HuH-7.5 (cell line): ENCODE measurements at places on chromosomes 6 and 20.

GRCh38 chr6:118253741-118254140 is 294.4 kb upstream of the PLN start:
- no peak for DNase-seq

GRCh38 chr6:112254921-112255320 is 554 bp upstream of the LAMA4 start:
- no peak for DNase-seq

DNA sequence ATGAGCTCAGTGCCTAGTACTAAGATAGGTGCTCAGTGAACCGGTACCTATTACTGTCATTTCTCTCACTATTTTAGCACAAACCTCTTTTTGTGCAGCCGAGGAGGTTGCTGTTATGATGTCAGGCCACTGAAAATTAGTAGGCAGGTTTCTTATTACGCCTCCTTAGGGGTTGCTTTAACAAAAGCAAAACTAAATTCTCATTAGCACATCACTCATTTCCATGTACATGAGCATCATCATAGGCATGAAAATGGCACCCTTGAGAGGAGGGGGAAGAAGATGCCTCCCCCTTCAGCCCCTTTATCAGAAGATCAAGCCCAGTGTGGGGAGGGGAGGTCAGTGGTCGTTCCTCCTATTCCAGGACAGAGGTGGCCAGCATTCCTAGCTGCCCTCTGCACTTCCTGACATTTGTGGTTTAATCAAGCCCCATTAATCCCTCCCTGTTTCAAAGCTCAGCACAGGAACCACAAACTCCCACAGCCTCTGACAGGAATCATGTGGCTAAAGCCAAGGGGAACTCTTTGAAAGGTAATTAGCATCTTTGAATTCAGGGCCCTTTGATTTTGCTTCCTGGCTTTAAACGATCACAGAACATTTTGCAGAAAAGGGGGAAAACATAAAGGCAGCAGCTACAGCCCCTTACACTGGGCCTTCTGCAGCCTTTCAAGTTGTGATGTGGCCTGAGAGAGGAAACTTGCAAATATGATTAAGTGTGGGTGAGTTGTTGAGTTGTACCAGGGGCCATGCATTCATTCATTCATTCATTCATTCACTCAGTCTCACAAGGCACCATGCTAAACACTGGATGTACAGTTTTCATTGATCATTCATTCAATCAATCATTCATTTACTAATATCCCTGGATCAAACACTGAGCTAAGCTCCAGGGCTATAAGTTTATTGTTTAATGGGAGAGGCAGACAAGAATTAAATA is 31.9 kb upstream of the PSMF1 start:
- DNase-seq = no peak

GRCh38 chr6:133549371-133549801 is 308.2 kb downstream of the EYA4 start:
- no peak for DNase-seq

DNA sequence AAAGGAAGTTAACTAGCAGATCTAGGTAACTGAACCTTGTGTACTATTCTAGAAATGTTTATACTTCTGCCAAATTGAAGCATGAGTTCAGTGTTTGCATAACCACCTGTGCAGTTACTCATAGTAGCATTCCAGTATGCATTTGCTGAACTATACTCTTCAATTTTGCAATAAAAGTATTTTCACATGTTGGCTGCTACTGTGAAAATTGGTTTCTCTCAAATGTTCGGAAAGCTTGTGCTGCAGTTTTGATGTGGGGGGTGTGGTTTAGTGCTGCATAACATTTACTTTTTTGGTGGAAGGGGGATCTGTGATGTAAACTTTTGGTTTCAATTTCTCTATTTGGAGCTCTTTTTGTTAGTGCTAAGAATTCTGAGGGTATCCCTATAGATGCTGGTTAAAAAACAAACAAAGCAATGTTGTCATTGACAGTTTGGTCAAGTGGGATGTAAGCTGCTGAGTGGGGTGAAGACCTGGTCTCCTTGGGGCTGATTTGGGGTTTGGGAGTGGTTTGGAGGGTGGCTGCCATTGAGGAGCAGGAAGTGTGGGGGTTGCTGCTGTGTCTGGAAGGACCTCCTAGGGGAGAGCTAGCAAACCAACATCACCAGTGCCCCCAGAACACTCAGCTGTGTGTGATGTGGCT is 87.8 kb downstream of the CARMIL1 start:
- no peak for DNase-seq

DNA sequence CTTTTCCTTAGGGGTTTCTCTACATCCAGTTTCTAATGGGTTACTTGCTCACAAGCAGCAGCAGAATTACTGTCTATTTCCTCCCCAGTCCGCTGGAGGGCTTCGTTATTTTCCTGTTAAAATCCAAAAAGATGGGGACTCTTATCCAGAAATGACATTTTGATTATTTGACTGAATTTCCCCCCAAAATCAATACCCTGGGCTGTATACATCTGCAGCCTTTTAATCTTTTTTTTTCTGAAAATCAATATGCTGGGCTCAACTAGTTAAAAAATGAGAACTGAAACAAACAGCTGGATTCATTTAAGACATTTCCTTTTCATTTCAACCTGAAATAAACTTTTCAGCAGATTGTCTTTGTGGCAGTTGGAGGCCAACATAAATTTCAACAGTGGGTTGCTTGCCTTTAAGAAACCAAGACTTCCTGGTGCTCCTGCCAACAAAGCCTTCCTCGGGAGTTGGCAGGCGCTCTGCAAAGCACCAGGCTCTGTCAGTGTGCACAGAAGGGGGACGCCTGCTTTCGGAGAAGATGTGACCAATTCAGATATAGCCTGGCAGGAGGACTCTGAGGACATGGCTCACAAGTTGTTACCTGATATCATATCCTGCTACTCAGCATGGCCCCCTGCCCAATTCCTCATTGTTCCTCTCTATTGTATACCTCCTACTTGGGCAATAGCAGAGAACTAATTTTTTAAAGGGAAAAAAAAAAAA is 204.7 kb upstream of the ARG1 start:
- DNase-seq = no peak

DNA sequence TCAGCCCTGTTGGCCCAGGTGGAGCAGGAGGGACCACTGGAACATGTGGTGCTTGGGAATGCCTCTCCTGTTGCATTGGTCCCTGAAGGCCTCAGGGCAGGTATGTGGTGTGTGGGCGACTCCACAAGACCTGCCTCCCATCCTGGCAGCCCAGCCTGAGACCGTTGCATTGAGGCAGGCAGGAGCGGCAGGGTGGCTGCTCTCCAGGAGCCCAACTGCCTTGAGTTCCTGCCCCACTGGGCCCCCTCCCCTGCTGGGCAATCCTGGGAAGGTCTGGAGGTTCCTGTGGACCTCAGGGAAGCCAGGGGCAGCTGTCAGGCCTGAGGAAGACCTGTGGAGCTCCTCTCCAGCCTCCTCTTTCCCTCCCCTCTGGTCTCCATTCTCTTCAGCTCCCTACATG is 19.8 kb downstream of the MAVS start:
- no peak for DNase-seq

DNA sequence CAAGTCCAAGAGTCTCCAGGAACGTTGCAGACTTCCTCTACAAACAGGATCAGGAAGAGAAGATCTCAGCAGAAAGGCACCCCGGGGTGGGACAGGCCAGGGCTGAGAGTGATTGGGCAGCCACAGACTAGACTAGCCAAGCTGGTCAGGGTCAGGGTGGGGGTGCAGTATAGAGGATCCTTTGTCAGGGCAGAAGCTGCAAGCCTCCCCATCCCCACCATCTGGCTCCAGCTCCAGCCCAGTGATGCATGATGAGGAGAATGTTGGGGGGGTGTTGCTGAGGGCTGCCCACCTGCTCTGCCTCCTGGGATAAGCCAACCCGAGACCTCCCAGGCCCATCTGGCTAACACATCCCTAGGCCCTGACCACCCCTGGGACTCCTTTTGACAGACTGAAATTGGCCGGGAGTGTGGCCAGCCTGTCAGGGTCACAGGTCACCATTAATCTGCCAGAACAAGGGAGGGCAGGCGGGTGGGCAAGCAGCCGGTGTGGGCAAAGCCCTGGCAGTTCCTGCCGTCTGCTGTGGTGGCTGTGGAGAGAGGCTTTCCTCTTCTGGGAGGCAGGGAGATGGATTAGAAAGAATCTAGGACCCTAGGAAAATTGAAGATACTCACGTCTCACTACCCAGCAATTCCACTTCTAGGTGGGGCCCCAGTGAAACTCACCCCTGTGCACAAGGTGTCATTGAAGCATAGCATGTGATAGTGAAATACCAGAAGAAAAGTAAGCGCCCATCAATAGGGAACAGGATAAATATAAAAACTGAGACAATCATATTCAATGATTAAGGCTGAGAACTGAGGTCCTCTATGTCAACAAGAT is 22.1 kb upstream of the SNTA1 start:
- DNase-seq = no peak

- DNase-seq = no peak
These were observed 403.6 kb upstream of the GJE1 start for GRCh38 chr6:141729146-141729545.

DNA sequence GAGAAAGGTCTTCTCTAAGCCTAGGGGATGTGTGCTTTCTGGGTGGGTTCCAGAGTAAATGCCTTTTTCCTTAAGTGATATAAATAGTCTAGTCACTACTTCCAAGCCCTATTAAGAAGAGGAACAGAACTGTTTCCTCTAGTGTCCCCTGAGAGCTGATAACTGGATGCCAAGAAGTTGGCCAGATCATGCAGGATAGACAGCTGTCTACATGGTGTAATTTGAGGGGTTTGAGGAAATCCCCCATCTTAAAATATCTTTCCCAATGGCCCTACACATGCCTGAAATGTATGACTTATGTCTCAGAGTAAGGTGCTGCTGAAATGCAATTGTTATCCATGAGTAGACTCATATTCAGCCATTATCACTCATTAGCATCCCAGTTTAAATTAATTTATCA is 20.2 kb upstream of the PIM1 start:
- no peak for DNase-seq

DNA sequence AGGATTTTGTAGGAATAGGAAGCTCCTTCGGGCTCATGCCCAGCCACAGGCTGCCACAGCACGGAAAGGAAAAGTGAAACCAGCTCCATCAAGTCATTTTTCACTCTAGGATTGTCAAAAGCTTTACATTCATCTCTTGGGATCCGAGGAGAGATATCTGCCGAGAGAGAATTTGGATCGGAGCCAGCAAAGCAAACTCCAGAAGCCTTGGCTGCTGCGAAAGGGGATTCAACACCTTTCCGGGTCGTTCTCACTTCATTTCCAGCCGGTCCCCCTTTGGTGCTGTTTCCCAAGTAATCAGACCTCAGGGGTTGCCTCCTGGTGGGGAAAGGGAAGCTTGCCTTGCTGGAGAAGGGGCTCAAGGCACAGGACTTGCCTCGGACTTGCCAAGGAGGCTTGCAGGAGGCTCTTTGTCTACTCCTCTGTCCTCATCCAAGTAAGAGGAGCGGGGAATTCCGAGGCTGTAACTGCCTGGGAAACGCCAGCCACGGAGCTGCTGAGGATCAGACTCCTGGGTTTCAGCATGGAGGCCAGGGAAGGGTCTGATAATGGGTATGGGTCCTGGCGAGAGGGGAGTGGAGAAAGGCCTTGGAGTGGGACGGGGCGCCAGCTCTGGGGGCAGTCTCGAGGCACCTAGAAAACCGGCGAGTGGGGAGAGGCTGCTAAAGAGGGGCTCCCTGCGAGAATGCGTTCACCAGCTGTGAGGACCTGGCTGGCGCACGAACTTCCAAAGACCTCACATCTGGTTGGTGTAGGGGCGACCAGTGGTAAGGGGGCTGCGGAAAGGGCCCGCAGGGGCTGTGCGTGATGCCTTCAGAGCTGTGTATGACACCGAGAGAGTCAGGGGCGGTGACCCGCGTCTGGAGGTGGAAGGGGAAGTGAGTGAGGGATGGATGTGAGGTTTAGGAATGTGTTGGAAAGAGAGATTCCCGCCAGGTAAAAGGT is 702 bp downstream of the ETV7 start:
- DNase-seq = no peak

DNA sequence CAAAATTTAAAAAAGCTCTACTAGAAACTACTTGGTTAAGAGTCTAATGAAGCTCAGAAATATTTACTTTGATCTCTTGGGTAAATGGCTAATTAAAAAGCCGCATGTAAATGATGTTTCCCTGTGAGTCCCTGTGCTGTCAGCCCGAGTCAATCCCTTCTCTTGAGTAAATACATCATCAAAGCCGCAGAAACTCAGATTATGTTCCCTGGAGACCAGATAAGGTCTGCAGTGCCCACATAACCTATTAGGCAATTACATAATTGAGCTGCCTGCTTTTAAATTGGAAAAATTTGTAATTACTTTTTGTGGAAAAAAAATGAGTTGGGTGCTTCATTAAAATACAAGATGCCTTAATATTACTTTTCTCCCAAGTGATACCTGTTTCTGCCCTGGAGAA is 83.1 kb downstream of the KIZ start:
- no peak for DNase-seq
